Fibroblast of the conjunctiva (primary cell): ENCODE measurements at places on chromosomes 2 and 18.

- peak; percentile 44 for DNase-seq
Measured at GRCh38 chr18:7921938-7922587, 354.9 kb downstream of the PTPRM start.

GRCh38 chr2:18510775-18511174, 49.7 kb downstream of the RDH14 start:
- DNase-seq: no peak

GRCh38 chr18:56217406-56217805, 421.0 kb downstream of the TXNL1 start:
- no peak for DNase-seq

DNA sequence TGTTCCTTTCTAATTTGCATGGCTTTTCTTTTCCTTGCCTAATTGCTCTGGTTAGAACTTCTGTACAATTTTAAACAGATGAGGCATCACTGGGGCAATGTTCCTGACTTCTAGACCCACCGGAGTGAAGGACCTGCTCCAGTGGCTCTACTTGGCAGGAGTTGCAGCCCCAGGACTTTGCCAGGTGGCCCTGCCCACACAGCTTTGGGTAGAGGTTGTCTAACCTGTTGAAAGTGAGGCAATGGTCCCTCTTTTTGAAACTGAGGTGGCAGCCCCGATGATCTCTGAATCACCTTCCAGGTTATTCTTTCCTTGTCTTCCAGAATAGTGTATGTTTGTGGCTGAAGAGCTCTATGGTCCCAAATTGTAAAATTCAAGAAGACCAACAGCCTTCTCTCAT, 29.9 kb upstream of the ZNF512 start:
- no peak for DNase-seq

DNA sequence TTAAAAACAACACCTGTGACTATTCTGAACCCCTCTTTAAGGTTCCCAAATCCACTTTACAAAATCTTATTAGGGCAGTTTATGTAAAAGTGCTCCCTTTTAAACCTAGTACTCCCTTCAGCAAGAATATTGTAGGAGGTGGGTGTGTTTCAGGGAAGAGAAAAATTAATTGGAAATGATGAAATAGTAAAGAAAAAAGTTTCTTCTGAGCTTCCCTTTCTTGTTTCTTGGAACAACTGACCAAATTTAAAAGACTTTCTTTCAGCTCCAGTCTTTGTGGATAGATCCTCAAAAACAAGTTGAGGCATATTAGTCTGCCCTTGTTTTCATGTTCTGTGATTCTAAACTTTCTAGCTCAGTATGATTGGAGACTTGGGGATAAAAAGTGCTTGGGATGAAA, 3.0 kb downstream of the VWA3B start:
- no peak for DNase-seq

DNA sequence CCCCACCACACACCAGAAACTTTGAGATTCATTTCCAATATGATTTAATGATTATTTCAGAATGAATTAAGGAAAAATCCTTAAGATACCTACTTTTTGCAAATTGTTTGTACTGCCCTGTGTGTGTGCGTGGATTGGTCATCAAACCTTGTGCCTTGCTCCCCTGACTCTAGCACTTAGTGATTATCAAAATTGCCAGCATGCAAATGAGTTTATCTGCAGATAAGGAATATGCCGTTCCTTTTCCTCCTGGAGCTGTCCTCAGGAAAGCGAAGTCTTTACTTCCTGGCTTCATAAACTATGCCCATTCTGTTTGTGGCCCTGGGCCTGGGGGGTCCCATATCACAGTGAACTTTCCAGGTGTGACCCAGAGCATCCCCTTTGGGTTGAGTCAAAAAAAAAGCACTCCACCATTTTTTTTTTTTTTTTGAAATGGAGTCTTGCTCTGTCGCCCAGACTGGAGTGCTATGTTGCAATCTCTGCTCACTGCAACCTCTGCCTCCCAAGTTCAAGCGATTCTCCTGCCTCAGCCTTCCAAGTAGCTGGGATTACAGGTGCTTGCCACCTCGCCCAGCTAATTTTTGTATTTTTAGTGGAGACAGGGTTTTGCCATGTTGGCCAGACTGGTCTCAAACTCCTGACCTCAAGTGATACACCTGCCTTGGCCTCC, 11.4 kb downstream of the CHMP1B start:
- no peak for DNase-seq

DNA sequence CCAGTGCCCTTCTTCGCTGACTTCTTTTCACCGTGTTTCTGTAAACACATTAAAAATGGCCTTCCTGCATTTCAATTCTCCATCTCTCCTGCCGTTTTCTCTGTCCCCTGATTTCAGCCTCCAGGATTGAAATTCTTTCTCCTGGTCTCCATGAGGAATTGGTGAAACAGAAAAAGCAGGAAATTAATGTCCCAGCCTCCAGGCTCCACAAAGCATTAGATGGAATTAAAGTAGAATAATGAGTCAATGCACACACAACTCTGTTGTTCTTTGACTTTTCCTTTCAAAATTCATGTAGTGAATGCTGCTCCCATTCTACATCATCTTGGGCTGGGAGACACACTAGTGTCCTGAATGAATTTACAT, 209.5 kb downstream of the KLHL29 start:
- no peak for DNase-seq

- no peak for DNase-seq
Measured at GRCh38 chr2:202373490-202373889, 2.6 kb upstream of the BMPR2 start.
